Nucleus accumbens (tissue), 56 donors: ENCODE measurements at places on chromosomes 6 and 20.

DNA sequence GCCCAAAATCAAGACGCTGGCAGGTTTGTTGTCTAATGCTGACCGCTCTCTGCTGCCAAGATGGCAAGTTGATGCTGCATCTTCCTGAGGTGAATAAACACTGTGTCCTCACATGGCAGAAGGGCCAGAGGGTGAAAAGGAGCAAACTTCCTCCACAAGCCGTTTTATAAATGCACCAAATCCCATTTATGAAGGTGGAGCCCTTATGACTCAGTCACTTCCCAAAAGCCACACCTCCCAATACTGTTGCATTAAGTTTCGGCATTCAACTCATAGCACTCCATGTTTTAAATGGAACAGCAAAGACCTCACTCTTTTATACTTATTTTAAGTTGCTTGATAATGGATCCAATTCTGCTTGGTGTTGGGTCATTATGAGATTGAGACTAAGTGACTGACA is 316.6 kb downstream of the RFPL4B start:
- no peak for DNase-seq

DNA sequence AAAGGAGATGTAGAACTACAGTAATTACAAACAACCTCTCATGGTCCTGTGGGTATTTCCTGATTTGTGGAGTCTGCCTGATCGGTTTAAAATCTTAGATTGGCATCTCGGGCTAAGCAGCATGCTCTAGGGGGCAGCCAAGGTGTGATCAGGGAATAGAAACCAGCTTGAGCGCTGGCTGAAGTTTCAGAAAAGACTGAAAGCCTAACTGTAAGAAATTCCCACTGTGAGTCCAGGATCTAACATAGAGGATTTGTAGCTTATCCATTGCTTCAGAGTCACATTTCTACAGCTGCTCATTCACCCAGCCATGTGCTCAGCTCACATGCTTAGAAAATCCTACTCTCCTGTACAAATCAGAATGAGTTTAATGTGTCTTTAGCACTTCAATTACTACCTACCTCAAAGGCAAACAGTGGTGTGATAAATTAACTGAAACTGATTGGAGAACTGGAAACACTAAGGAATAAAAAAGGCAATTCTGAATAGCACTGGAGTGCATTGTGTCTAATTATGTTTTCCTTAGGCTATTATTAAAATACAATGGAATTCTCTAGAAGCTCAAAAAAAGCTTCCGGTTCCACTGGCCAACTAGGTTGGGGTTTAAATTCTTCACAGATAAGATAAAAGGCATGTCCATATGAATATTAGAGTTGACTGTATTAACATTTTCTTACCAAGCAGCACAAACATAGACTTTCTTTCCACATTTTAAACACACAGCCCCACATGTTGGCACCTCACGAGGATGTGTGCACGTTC is 73.8 kb upstream of the MPC1 start:
- no peak for DNase-seq

GRCh38 chr6:162621246-162621645 is 106.3 kb downstream of the PRKN start:
- DNase-seq = no peak

GRCh38 chr6:33247977-33248642 is 23.6 kb downstream of the VPS52 start:
- DNase-seq = peak; percentile 82

DNA sequence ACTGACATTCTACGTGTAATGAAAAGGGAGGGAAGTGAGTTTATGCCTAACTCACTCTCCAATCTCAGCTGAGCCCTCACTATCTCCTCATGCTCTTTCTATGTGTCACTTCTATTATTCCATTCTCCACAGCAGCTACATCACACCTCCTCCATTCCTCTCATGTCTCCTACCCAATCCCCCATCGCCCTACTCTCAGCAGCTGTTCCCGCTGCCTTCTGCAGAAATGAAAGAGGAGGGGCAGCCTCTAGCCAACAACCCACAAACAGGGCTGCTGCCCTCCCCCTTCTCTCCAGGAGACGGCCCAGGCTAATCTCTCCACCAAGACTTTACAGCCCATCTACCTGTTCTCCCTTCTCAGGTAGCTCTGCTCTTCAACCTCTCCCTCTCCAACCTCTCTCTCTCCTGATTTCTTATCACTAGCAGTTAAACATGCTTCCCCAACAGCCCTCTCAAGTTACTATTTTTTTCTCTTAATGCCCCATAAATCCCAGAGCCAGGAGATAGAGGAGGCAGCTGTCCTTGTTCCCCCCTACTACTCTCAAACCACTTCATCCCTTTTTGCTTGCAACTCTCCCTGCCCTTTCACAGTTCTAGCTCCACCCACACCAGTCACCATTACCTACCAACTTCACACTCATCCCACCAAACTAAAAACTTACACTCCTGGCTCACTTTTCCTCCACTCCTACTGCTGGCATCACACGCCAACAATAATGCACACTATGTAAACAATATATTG is 136.5 kb downstream of the BTBD9 start:
- DNase-seq = no peak

GRCh38 chr6:44044154-44044539 is 83.1 kb downstream of the MRPL14 start:
- DNase-seq = no peak

- no peak for DNase-seq
These were observed 56.4 kb downstream of the CDH4 start for GRCh38 chr20:61308477-61308774.
